Mesenchymal stem cell (in vitro differentiated cells and primary cell): ENCODE measurements at places on chromosomes 7 and 10.
A peak's percentile ranks its signal among the peaks of the same experiment; 100 is the strongest.

DNA sequence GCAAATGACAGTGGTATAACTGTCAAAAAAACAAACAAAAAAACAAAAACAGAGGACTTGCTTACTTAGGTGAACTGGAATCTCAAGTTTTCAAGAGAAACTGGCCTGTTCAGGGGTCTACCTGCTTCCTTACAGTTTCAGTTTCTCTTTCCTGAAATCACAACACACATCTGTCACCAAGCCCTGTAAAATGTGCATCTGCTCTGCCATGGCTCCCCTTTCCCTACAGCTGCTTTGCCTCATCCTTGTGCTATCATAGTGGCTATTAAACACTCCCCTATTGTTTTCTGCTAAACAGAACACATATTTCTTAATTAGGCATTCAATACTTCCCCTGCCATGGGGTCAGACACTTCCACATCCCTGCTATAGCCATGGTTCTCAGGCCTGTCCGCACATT is 37.6 kb downstream of the CPED1 start:
- no peaks in the 10 kb centered on the region for H3K4me1 ChIP-seq
- H3K27ac ChIP-seq = no peak overlapping the region
- no peaks in the 10 kb centered on the region for H3K36me3 ChIP-seq
- no peak for DNase-seq
- no peaks in the 10 kb centered on the region for H3K27me3 ChIP-seq

DNA sequence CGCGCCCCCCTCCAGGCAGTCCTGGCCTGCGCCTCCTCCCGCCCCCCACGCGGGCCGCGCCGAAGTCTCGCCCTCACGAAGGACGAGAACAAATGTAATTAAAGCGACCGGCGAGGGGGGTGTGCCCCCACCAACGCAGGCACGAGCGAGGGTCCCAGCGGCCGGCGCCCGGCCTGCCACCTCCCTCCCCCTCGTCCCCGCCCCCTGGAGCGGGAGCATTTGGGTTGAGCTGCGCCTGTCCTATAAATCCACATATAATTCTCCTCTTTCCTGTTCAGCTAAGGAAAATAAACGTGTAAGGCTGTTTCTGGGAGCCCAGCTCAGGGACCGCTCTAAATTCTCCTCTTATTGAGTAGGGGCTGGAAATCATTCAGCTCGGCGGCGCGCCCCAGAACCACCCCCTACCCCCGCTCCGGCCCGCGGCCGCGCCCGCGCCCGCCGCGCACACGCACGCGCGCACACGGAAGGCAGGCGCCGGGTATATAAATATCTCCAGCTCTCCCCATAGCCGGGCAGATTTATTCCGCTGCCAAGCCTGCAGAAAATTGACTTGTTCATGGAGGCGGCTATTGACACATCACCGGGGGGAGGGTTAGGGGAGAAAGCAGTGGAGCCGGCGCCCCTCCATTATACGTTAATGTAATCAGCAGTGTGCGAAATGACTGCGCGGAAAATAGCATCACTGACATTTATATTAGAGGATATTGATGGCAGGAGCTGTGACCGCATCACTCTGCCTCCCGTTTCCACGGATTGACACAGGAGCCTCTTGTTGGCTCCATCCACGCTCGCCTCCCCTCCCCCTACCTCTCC is 61.6 kb upstream of the BTRC start:
- no peaks in the 10 kb centered on the region for H3K36me3 ChIP-seq
- peak overlapping the region; percentile 50 for H3K4me3 ChIP-seq
- no peak overlapping the region for H3K27ac ChIP-seq
- H3K27me3 ChIP-seq = peaks cover 78% of the 10 kb centered on the region
- DNase-seq = peak; percentile 14

GRCh38 chr7:12030116-12030515 is 181.0 kb upstream of the TMEM106B start:
- H3K36me3 ChIP-seq = no peaks in the 10 kb centered on the region
- peak overlapping the region; percentile 92 for H3K27ac ChIP-seq
- no peaks in the 10 kb centered on the region for H3K27me3 ChIP-seq
- DNase-seq = peak; percentile 26
- H3K4me3 ChIP-seq = no peak overlapping the region

DNA sequence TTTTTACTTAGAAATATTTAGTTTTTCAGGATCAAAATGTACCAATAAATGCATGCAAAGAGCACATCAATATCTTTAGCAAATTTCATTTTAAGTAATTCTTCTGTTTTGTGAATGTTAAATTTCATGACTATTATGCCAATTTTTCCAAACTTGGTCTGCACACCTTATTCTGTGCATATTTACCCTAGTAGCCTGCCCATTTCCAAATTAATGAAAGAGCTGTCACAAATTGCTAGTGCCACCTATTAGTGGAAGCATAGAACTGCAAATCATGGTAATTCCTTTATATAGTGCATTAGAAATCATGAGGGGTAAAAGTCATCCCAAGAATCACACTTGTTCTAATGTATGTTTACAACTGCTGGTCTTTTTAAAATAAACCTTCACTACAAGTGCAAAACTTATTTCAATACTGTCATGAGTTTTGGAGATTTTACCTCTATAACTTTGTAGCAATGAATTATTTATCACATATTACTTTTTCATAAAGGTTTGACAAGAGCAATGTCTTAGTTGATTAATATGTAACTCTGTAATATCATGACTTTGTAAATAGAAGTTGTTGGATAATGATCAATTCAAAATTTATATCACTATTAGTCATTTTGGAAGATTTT is 5.7 kb downstream of the SEMA3A start:
- no peaks in the 10 kb centered on the region for H3K27me3 ChIP-seq
- DNase-seq = peak; percentile 58
- no peak overlapping the region for H3K4me3 ChIP-seq
- H3K4me1 ChIP-seq = no peaks in the 10 kb centered on the region
- no peaks in the 10 kb centered on the region for H3K36me3 ChIP-seq

- no peak for DNase-seq
- H3K27me3 ChIP-seq = peaks cover 4% of the 10 kb centered on the region
- peaks cover 2% of the 10 kb centered on the region for H3K4me1 ChIP-seq
- no peak overlapping the region for H3K27ac ChIP-seq
Observed at GRCh38 chr10:132101529-132101928, 35.8 kb downstream of the JAKMIP3 start.

- H3K27ac ChIP-seq = no peak overlapping the region
- H3K36me3 ChIP-seq = no peaks in the 10 kb centered on the region
- no peaks in the 10 kb centered on the region for H3K27me3 ChIP-seq
- H3K4me1 ChIP-seq = peaks cover 3% of the 10 kb centered on the region
- H3K4me3 ChIP-seq = no peak overlapping the region
Observed at GRCh38 chr10:19209319-19209718, 160.7 kb downstream of the MALRD1 start.

- no peak for DNase-seq
- H3K4me3 ChIP-seq = no peak overlapping the region
- H3K36me3 ChIP-seq = no peaks in the 10 kb centered on the region
- H3K27me3 ChIP-seq = no peaks in the 10 kb centered on the region
Observed at GRCh38 chr7:91603707-91604106, 276.8 kb downstream of the MTERF1 start.

DNA sequence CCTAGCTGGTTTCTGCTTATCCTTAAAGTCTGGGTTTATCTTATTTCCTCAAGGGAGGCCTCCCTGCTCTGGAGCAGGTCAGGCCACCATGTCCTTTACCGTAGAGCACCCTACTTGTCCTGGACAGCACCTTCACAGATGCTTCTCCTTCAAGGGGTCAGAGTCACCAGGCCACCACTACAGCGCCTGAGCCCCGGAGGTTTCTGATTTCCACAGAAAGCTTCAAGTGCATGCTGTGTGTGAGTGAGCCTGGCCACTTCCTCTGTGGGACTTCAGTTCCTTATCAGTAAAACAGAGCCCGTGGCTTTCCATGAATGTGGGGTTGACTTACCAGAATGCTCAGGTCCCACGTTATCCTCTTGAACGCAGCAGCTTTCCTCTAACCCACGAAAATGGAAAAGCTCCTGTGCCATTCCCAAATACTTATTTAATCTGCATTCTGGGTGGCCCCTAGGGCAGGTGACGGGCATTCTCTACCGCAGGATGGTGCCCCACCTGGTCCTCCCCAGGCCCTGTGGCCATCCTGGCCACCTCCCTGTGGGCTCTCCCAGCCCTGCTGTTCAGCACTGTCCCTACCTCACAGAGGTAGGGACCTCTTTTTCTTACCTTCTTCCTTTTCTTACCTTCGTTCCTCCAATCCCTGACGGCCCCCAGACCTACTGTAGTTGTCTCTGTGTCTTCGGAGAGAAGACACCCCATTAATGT is 1.4 kb upstream of the DOCK1 start:
- peak overlapping the region; percentile 85 for H3K4me3 ChIP-seq
- H3K27me3 ChIP-seq = no peaks in the 10 kb centered on the region
- no peak overlapping the region for H3K27ac ChIP-seq
- DNase-seq = no peak

DNA sequence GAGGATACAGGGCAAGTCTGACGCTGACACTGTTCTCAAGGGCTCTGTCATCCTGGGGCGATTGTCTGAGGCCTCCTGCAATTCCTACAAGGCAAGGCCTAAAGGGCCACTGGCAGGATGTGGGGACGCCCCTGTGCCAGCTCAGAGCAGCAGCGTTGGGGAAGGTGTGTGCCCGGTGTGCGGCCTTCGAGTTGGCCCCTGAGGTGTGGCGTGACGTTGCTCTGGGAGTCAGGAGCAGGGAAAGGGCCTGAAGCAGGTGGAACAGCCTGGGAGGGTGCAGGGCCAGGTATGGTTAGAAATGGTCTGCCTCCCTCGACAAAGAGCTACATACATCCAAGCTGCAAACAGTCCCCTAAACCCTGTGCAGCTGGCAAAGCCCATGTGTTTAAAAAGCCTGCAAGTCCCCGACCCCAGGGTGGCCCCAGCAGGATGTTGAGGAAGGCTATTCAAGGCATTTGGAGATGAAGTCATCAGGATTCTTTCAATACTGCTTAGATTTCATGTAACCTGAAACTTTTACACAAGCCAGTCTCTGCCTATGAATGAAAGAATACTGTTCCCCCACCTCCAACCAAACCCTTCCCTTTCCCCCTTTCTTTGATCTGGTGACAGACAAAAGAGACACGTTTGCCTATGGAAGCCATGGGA is 142.5 kb upstream of the TNS3 start:
- peaks cover 23% of the 10 kb centered on the region for H3K4me1 ChIP-seq
- no peaks in the 10 kb centered on the region for H3K27me3 ChIP-seq
- H3K27ac ChIP-seq = peak overlapping the region; percentile 84
- peak; percentile 71 for DNase-seq

- no peak for DNase-seq
- no peak overlapping the region for H3K27ac ChIP-seq
- peaks cover 4% of the 10 kb centered on the region for H3K27me3 ChIP-seq
- no peaks in the 10 kb centered on the region for H3K36me3 ChIP-seq
- H3K4me1 ChIP-seq = no peaks in the 10 kb centered on the region
Observed at GRCh38 chr10:111098679-111099437, 22.0 kb downstream of the ADRA2A start.

GRCh38 chr10:45439873-45440272 is 65.9 kb downstream of the ALOX5 start:
- H3K4me3 ChIP-seq = no peak overlapping the region
- DNase-seq = no peak
- H3K4me1 ChIP-seq = no peaks in the 10 kb centered on the region
- H3K27ac ChIP-seq = no peak overlapping the region
- no peaks in the 10 kb centered on the region for H3K36me3 ChIP-seq

DNA sequence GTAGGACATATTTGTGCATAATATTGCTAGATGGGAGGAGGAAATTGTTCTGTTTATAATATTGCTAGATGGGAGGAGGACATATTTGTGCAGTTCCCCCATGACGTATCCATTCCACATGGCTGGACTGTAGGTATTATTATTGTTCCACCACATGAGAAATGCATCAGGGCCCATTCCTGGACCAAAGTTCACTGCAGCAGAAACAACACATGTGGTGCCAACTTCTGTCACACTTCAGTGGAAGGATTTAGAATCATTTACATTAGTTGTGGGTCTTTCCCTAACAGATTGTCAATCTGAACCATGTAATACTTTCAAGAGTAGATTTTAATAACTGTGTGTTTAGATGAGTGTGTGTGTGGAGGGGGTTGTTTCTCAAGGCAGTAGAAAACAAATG is 32.7 kb upstream of the MACC1 start:
- no peak overlapping the region for H3K4me3 ChIP-seq
- H3K27ac ChIP-seq = peak overlapping the region; percentile 55
- DNase-seq = no peak
- no peaks in the 10 kb centered on the region for H3K36me3 ChIP-seq

- no peaks in the 10 kb centered on the region for H3K27me3 ChIP-seq
- H3K27ac ChIP-seq = no peak overlapping the region
- H3K4me1 ChIP-seq = peaks cover 11% of the 10 kb centered on the region
- DNase-seq = no peak
- H3K4me3 ChIP-seq = no peak overlapping the region
Observed at GRCh38 chr7:99129001-99129400, 14.9 kb downstream of the SMURF1 start.

- peak; percentile 57 for DNase-seq
- H3K4me3 ChIP-seq = no peak overlapping the region
- H3K4me1 ChIP-seq = peaks cover 5% of the 10 kb centered on the region
- no peak overlapping the region for H3K27ac ChIP-seq
- no peaks in the 10 kb centered on the region for H3K27me3 ChIP-seq
Observed at GRCh38 chr7:77651575-77652162, 44.6 kb upstream of the RSBN1L start.

DNA sequence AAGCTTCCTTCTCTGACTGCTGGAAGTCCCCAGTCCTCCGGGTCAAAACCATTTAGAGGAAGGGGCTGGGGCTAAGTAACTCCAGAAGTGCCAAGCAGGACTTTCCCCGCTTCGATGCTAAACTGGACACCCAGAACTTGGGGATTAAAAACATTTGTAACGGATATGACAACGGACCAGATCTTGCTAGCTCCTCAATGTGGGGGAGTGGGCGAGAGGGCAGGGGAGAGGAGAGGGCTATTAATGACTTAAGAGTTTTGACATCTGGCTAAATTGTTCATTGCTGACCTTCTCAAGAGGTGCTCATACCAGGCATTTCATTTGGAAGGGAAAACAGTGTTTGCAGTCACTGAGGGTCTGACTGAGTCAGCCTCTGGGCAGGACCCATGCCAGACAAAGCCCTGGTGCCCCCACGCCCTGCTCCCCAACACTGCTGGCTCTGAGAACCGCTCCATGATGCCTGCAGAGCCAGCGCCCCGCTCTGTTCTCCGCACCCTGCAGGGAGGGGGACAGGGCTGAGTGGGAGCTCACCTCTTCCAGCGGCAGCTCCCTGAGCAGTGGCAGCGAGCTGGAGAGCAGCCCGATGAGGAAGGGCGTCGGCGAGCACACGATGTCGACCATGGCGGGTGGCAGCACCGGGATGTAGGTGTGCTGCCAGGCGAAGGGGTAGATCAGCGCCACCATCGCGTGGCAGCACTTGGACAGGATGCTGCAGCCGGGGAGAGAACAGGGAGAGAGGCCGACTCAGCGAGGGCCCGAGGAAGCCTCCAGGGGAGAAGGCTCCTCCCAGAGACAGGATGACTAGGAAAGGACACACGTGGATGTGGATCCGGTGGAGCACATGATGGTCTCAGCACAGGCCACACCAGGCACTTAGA is 47.7 kb upstream of the MKRN1 start:
- H3K27me3 ChIP-seq = no peaks in the 10 kb centered on the region
- peaks cover 20% of the 10 kb centered on the region for H3K4me1 ChIP-seq
- peaks cover 13% of the 10 kb centered on the region for H3K36me3 ChIP-seq
- no peak overlapping the region for H3K4me3 ChIP-seq
- H3K27ac ChIP-seq = no peak overlapping the region

- H3K36me3 ChIP-seq = no peaks in the 10 kb centered on the region
- no peak for DNase-seq
- H3K4me3 ChIP-seq = no peak overlapping the region
- peaks cover 47% of the 10 kb centered on the region for H3K4me1 ChIP-seq
Observed at GRCh38 chr10:97546456-97547270, 25.9 kb upstream of the ANKRD2 start.
